Amygdala (tissue), 56 donors: ENCODE measurements at places on chromosomes 2 and 18.

GRCh38 chr2:234102112-234102511, 51.6 kb downstream of the SPP2 start:
- no peak for DNase-seq

GRCh38 chr2:130796290-130796689, 40.4 kb upstream of the ARHGEF4 start:
- no peak for DNase-seq

DNA sequence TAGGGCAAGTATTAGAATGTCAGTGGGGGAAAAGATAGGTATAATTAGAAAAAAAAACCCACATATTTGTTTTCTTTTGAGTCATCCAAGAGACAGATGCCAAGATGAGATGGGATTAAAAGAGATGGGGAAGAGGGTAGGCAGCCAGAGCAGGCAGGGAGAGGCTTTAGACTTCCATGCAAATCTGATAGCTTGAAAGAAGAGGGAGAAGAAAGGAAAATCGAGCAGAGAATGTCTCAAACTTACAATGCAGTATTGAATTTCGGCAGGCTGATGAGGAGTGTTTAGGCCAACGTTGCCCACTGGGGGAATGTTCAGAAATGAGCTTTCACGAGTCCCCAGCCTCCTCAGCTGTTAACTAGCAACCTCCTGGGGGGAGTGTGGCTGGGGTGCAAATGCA, 91.3 kb downstream of the SPATS2L start:
- no peak for DNase-seq

- no peak for DNase-seq
Measured at GRCh38 chr2:58339548-58340243, 98.6 kb upstream of the FANCL start.

GRCh38 chr2:313991-314390, 26.1 kb upstream of the ALKAL2 start:
- no peak for DNase-seq

- no peak for DNase-seq
Measured at GRCh38 chr2:104028061-104028460, 825.9 kb upstream of the POU3F3 start.

- no peak for DNase-seq
Measured at GRCh38 chr2:217407362-217407761, 547.5 kb upstream of the TNP1 start.

DNA sequence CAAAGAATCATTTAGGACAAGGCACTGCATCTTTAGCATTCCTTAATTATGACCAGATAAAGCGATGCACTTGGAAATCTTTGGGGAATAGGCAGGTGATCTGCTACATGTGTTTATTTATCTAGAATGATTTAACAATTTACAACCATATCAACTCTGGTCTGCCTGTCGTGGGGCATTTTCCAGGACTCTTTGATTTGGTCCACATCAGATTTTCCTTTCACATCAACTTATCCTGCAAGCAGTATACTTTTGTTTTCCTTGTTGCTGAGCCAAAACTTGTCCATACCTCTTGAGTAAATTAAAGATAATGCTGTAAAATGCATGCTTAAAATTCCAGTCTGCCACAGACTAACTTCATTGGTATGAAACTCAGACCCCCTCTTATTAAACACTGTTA, 312.4 kb upstream of the TCF4 start:
- DNase-seq = no peak

GRCh38 chr2:141207036-141207385, 923.8 kb downstream of the LRP1B start:
- no peak for DNase-seq

- DNase-seq = no peak
Measured at GRCh38 chr18:62312851-62313250, 12.3 kb upstream of the TNFRSF11A start.

DNA sequence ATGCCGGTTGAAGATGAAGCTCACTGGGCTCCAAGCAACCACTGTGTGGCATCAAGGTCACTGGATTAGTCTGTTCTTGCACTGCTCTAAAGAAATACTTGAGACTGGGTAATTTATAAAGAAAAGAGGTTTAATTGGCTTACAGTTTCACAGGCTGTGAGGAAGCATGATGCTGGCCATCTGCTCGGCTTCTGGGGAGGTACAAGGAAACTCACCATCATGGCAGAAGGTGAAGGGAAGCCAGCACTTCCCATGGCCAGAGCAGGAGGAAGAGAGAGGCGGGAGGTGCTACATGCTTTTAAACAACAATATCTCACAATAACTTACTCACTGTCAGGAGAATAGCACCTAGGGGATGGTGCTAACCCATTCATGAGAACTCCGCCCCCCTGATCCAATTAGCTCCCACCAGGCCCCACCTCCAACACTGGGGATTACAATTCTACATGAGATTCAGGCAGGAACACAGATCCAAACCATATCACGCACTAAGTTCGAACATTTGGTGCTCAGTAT, 109.7 kb upstream of the MGAT5 start:
- no peak for DNase-seq

DNA sequence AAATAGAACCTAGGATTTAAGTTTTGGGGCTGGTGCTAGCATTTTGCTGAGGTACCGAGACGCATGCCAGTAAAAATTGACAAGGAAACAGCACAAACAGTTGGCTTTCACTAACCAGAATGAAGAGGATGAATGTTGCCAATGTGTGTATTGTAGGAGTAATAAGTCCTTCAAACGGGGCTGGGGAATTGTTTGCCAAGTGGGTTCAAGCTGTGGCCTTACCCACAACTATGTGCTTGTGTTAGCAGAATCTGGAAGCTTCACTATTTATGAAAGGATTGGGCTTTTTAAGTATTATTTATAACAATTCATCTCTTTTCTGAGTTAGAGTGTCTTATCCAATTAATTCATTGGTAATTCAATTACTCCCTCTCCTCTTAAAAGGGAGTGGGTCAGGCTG, 15.0 kb upstream of the KIF5C start:
- no peak for DNase-seq

- no peak for DNase-seq
Measured at GRCh38 chr18:21826196-21826595, 85.6 kb downstream of the MIB1 start.

GRCh38 chr2:216482640-216483039, 16.0 kb upstream of the RPL37A start:
- no peak for DNase-seq

DNA sequence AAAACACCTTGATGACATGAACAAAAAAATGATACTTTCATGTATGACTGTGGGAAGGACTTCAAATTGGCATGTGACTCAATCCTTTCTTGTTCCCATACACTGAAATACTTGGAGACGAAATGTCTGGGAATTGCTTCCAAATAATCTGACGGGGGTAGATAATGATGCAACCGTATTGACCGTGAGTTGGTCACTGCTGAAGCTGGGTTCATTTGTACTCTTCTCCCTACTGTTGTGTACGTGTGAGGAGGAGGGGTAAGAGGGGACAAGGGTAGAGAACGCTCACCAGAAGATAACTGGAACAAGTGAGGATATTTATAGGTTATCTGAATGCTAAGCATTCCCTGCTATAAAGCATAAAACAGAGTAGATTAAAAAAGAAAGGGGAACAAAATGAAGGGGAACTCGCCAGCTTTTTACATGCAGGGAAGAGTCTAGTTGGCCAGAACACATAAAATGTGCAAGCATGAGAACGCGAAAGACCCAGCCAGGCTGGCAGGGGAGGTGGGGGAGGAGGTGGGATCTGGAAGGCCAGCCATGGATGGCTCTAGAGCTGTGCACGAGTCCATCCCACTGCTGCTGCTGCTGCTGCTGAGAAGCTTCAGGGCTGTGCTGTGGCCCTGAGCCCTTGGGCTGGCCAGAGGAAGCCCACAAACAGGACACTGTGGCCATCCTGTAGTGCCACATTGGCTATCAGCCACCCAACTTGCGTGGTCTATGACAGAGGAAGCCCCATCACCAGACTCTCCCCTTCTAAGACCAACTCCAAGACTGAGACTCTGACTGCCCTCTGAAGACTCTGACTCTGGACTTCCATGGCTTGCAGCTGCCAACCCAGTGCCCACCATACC, 15.2 kb upstream of the CETN1 start:
- DNase-seq = no peak

DNA sequence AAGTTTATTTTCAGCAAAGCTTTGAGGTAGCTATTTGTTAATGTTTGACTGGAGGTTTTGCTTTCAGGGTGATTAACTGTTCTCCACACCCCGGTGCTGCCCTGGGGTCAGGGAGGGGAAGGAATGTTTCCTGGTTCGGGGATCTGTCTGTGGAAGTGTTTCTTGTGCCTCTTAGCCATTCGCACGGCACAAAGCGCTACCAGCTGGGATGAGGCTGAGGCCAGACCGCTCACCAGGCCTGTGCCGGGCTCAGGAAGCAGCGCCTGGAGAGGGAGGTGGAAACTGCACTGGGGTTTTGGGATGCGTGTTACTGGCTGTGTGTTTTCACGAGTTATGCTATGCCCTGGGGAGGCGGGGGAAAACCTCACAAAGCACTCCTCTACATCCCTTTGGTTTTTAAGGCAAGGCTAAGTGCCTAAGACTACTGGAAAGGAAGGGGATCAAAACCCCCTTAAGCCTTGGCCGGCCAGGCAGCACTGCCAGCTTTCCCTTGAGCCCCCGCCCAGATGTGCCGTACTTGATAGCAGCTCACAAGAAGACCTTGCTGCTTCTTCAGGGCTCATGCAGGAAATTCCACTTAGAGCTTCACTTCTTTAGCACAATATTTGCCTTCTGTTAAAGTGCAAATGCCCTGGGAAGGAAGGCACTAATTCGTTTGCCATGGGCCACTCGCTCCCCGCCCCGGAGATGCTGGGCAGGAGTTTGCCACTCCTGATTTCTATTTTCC, 65.7 kb upstream of the CNGA3 start:
- DNase-seq = no peak

DNA sequence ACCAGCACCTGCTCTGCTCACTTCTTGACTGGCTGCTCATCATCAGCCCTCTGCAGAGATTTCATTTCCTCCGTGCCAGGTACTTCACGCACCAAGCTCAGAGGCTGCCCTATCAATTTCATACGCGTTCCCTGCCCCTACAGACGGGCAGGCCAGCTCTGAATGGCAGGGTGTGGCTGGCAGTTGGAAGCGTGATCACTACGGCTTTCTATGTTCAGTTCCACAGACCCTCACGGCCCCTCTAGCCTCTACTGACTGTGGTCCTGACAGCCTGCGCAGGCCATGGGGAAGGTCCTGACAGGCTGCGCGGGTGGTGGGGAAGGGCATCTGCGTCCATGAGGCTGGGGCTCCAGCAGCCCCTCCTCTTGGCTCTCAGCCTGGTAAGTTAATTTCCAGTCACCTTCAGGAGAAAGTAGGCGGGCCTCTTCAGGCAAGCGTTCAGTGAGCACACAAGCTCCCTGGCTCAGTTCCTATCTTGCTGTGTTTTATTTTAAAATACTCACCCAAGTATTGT, 154.8 kb downstream of the ZNF236 start:
- no peak for DNase-seq

- no peak for DNase-seq
Measured at GRCh38 chr2:152309352-152310214, 25.4 kb upstream of the FMNL2 start.
